ENCODE measurements at places on chromosomes 13 and 19.

DNA sequence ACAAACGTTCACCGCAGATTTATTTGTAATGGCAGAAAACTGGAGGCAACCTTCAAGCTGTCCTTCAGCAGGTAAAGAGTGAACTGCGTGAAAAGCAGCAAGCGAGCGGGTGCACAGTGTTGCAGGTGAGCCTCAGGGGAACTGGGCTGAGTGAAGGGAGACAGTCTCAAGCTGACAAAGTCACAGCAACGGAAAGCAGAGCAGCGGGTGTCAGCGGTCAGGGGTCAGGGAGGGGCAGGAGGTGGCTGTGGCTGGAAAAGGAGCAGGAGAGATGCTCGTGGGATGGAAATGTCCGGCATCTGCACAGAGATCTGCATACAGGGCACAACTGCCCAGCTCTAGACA lies 8.5 kb upstream of the RASA3 start:
- DNase-seq: no peak

DNA sequence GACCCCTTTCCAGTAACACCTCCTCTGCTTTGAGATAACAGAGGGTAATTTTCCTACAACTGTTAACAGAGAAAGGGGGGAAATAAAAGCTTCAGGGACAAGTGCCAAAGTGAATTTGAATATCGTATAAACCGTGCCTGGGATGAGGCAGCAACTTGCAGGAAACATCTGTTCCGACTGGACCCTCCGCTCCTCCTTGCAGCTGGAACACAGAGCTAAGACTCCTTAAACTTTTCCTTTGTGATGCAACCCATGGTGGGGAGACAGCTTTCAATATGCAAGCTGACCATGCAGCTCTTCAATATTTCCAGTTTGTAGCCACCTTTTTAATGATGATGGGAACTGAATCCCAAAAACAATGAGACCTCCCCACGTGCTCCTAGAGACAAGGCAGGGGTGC lies 432.6 kb downstream of the ZNF536 start:
- DNase-seq: no peak

GRCh38 chr19:56053596-56053995 lies 67.0 kb downstream of the NLRP5 start:
- DNase-seq: no peak

DNA sequence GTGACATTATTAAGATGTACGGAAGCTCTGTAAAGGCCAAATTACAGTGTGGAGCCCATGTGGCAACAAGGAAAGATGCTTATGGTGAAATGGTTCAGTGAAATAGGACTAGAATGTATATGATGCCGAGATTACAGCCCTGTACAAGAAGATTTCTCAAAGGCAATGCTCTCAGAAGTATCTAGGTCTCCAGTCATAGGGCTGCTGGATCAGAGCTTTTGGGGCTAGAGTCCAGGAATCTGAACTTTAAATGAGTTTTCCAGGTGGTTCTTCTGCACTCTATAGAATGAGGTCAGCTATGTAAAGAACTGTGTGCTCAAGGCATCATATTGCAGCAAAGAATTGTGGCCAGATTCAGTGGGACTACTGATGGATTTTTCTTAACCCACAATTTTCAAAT lies 75.4 kb upstream of the STK24 start:
- DNase-seq: no peak

GRCh38 chr13:43653980-43654379 lies 132.8 kb downstream of the ENOX1 start:
- DNase-seq: no peak

GRCh38 chr13:97134364-97135095 lies 87.6 kb upstream of the MBNL2 start:
- no peak for DNase-seq

DNA sequence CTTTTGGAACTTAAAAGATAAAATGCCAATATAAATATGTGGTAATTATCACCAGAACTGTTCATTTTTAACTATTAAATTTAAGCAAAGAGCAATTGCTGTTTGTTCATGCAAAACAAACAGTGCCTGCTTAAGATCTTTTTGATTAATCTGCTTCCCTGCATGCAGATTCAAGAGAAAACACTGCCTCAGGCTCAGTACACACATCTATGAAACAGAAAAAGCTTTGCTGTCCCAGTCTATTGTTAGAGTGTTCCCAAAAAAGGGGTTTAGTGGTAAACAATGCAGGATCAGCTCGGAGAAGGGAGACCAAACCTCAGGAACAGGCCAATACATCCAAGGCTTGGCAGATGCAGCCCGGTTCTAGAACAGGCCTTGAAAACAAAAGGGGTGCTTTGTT lies 49.3 kb upstream of the TDRD3 start:
- no peak for DNase-seq

DNA sequence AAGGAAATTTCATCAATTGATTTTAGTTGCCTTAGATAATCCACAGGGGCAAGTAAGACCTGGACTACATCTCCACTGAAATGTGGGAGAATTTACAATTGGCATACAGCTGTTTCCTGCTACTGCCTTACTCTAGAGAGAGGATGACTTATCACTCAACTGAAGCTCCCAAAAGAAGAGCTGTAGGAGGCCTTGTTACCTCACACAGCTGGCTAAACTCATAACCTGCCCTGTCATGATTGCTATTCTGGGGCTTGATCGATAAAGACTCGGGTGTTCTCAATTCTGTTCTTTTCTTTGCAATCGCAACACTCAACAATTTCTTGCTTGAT lies 1396.4 kb downstream of the EFNB2 start:
- DNase-seq: no peak

- no peak for DNase-seq
These were observed 19.9 kb downstream of the CEBPG start for GRCh38 chr19:33393286-33394005.

DNA sequence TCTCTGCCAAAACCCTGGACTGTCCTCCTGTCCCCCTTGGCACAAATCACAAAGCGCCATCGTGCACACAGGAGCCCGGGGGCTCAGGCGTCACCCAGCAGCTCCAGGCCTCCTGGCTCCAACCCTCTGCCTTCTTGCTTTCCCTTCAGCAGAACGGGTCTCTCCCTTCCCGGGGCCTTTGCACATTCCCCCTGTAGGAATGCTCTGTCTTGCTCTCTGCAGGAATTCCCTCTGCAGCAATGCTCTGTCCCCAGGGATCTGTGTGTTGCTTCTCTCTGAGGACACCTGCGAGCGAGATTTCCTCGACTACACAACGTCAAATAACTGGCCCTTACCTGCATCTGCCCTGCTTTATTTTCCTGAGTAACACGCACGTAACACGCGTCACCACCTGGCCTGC lies 13.3 kb upstream of the RASA3 start:
- DNase-seq: no peak

DNA sequence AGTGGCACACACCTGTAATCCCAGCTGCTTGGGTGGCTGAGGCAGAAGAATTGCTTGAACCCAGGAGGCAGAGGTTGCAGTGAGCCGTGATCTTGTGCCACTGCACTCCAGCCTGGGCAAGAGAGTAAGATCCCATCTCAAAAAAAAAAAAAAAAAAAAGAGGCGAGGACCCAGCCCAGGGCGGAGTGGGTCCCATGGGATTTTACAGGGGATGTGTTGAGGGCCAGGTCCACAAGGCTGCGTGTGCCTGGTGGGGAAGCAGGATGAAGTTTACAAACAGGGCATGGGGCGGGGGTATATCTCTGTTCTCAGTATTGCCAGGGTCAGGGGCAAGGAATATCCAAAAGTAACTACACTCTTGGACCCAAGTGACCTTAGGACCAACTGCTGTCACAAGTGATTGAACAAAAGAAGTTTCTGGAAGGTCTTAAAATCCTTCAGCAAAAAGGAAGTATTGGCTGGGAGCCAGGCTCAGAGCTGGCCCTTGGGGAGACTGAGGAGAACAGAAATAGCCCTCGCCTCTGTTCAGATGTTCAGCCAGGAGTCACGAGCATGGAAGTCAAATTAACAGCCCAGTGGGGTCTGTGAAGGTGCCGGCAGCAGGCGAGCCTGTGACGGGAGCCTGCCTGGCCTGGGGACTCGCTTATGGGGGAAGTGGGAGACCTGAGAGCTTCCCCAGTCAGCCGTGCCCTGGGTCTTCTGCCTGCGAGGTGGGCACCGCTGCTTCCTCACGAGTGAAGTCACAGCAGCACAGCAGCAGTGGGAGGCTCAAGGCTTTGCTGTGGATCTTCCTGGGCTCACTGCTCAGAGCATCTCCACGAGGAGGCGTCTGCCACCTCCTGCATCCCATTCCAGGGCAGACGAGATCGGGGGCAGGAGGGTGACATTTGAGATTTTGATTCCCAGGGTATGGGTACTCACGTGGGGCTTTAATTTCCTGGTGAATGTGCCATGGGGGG lies 6.4 kb downstream of the MYO9B start:
- no peak for DNase-seq
